EH (cell line): ENCODE measurements at places on chromosomes 3 and 15.
A peak's percentile ranks its signal among the peaks of the same experiment; 100 is the strongest.

- DNase-seq = peak; percentile 24
Measured at GRCh38 chr3:113194823-113195401, 16.4 kb upstream of the BOC start.

DNA sequence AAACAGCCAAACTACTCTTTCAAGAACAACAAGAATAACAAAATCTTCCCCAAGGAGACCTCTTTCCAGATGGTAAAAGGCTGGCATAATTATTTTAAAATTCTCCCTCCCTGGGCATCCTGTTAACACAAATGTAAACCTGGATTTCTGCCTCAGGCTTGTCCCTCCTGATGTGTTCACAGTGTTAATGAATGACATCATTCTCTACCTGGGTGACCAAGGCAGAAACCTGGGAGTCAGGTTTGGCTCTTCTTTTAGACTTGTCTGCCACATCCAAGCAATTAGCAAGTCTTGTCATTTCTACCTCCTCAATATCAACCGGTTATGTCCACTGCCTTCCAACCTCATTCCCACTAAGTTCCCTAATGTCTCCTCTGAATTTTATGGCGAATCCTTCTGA lies 368.7 kb upstream of the TBL1XR1 start:
- no peak for DNase-seq

GRCh38 chr15:95655089-95655607 lies 675.4 kb upstream of the NR2F2 start:
- peak; percentile 58 for DNase-seq

DNA sequence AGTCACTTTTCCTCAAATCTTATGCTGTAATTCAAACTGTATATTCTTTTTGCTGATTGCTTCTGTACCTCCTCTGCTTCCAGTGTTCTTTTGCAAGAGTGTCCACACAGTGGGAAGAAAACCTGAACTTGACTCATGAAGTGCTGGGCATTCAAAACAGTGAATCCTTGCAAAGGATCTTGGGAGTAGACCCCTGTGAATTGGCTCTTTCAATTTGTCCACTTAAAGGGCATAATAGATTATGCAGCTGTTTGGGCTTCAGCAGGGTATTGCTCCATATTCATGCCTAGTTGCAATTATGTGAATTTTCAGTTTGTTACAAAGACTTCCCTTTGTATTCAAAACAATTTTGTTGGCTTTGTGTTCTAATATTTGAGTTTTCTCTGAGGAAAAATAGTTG lies 11.4 kb downstream of the ZFAND6 start:
- peak; percentile 38 for DNase-seq

- DNase-seq = peak; percentile 64
Measured at GRCh38 chr3:52070724-52071621, 14.6 kb upstream of the DUSP7 start.

DNA sequence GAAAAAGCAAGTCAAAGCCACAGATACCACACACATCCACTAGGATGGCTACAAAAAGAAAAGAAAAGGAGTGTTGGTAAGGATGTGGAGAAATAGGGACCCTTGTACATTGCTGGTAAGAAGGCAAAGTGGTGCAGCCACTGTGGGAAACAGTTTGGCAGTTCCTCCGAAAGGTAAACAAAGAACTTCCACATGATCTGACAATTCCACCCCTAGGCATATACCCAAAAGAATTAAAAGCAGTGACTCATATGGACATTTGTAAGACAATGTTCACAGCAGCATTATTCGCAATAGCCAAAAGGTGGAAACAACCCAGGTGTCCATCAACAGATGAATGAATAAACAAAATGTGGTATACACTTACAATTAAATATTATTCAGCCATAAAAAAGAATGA lies 22.2 kb upstream of the GMPPB start:
- peak; percentile 69 for DNase-seq

DNA sequence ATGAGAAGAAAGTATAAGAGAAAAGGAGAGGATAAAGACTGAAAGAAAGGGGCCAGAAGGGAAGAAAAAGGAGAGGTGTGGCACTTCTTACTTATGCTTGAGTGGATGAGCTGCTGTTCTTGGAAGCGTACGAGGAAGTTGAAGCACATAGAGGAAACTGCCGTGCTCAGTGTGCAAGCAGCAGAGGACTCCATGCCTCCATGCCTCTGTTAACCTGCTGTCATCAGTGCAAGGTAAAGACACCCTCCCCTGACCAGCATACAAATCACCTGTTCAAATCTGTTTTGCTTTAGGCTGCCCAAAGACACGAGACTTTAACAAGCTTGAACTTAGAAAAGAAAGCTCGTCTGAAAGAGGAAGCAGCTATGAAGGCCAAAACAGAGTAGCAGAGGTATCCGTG lies 6.4 kb downstream of the WDR5B start:
- no peak for DNase-seq

GRCh38 chr3:133840055-133840737 lies 34.6 kb downstream of the SRPRB start:
- no peak for DNase-seq

- no peak for DNase-seq
Measured at GRCh38 chr3:152193673-152194267, 75.0 kb upstream of the MBNL1 start.

- DNase-seq = peak; percentile 80
Measured at GRCh38 chr3:169771497-169772304, 1.5 kb upstream of the MYNN start.

DNA sequence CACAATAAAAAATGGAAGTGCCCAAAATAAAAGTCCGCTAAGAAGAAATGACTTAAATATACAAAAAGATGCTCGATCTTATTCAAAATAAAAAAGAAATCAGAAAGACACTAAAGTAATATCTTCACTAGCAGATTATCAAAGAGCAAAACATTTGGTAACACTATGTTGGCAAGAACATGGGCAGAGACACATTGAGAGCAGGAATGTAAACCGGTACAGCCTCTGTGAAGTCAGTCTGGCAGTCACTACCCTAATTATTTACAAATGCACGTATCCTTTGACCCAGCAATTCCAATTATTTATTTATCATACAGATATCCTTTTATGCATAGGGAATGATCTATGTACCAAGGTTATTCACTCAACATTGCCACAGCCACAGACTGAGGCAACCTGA lies 34.5 kb downstream of the TBL1XR1 start:
- DNase-seq = no peak

- no peak for DNase-seq
Measured at GRCh38 chr15:73325191-73325861, 43.4 kb downstream of the HCN4 start.

DNA sequence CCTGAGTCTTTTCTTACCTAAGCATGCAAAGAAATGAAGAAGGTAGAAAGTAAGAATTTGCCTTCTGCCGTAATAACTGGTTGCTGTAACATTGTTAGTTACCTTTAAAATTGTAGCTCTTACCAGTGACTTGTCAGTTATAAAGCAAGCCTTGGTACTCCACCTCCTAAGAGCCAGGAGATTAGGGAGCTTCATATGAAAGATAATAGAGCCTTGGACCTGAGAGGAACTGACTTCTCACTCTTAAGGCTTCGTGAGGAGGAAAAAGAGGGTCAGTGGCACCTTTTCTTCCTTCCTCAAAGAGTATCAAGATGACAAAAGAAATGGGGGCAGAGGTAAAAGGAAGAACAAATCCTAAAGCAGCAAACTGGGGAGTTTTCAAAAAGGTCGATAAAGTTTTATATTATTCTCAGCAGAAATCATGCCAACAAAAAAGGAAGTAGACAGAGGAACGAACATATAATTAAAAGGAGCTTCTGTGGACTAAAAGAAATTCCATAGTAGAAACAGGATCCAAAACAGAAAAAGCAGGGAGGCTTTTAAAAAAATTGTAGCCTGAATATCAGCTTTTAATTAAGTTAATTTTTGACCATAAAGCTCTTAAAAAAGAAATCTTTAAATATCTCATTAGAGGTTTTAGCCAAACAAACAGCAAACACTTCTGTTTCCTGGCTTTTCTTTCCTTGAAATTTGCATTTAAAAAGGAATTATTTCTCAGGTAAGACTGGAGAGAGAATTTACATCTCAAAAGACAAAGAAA lies 847.1 kb upstream of the ALCAM start:
- no peak for DNase-seq

DNA sequence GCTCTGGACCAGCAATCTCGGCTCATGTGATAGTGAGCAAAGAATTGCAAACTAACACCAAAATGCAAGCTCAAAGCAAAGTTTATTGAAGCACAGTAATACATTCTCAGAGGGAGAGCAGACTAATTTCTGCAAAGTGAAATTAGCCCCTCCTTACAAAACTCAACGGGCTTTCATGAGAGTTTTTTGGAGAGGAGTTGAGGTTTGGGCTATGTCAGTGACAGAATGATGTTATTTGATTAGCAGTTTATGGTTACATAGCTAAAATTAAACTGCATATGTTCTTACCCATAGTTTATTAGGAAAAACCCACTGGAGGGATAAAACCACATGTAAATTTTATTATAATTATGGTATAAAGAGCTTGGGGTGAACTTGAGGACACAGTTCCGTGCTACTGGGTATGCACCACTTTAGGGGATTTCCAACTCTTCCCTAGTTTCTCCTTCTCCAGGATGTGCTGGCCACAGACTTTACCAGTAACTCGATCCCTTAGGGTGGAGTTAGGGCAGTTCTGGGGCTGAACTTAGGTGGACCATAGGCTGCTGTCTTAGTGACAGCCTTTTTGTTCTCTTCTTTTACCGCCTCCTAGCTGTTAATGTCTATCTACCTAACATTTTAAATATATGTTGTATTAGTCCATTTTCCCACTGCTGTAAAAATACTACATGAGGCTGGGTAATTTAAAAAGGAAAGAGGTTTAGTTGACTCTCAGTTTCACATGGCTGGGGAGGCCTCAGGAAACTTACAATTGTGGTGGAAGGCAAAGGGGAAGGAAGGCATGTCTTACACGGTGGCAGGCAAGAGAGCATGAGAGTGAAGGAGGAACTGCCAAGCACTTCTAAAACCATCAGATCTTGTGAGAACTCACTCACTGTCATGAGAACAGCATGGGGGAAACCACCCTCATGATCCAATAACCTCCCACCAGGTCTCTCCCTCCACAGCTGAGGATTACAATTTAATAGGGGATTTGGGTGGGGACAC lies 8.9 kb upstream of the AADACL2 start:
- peak; percentile 31 for DNase-seq

- DNase-seq = peak; percentile 35
Measured at GRCh38 chr3:71478568-71478967, 105.0 kb downstream of the FOXP1 start.

- no peak for DNase-seq
Measured at GRCh38 chr3:7854721-7855120, 646.9 kb upstream of the LMCD1 start.

DNA sequence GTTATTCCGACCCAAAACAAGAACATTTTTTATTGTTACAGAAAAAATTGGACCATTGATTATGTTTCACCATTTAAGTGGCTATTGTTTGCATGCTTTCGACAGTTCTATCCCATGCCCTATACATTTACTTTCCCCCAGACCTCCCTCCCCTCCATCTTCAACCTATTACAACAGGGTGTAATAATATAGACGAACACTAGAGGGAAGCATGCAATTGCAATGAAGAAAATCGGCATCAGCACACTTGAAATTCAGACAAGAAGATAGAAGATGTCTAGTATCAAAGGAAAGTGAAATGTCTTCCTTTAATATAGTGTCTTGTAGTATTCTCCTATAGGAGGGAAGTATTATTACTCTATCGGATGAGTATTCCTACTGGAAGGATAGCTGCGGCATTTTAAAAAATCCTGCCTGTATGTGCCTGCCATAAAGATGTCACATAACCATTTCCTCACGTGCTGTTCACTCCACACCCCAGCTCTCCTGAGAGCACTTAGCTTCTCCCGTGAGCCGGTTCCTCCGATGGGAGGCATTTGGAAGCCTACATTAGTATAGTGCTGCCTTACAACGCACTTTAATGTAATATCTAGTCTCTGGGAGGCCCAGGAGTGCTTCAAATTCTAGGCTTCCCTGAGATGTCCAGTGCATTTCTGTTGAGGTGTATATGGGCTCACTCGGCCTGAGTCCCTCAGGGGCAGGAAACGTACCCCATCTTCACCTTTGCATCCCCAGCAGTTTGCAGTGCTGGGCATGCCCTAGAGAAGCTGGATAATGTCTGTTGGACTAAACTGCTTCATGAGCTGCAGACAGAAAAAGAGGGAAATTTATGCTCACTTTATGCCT lies 17.8 kb upstream of the ERICH6 start:
- peak; percentile 65 for DNase-seq

DNA sequence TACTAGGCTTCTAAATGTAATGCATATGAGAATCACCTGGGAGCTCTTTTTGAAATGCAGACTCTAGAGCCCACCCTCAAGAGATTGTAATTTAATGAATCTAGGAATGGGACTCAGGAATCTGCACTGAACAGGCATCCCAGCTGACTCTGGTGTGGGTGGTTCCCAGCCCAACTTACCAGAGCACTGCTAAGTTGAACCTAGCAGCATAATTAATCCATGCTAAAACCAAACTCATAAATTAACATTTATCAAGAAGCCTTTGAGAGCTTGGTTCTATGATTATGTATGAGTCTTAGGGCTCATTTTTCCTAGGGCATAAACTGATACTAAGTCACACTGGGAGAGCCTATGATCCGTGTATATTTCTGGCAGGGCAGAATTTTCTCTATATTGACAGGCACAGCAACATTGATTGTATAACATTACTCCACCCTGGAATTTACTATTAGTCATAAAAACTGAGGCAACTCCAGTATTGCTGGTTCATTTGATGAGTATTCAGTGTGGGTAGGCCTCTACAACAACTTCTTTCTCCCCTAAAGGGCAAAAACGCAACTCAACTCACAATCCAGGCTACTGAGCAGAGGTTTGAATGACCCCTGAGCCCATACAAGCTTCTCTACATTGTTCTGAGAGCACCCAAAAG lies 10.7 kb upstream of the CSTA start:
- DNase-seq = no peak

- DNase-seq = no peak
Measured at GRCh38 chr3:188000361-188000861, 153.5 kb upstream of the LPP start.

DNA sequence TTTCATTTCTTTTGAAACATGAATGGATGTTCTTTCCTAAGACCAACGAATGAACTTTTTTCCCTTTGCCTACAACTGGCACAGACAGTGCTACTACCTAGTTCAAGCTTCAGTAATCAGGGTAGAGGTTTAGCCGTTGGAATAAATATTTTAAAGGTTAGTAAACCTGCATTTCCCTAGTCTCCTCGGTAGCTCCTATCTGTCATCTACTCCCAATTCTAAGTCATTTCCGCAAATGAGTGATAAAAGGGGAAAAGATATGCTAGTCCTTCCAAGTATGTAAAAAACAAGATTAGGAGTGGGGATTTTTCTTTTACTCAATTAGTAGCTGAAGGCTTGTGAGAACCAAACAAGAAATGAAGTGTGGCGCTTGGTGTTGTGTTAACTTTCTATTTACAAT lies 15.2 kb downstream of the SLTM start:
- DNase-seq = peak; percentile 50

DNA sequence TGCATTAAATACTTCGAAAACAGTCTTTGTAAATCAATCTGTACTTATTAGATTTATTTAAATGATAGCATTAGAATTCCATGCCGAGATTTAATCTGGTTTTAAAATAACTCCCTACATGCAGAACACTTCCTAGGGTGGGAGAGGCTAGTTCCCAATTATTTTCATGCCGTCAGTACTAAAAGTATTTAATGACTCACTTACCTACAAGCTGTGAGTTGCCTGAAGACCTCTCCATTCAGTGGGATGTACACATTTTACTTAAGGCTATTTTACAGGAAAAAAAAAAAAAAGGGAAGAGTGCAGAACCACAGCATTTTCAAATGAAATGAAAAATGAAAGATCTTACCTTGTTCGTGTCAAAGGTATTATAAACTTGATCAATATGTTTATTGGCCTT lies 469 bp downstream of the GUCA1C start:
- no peak for DNase-seq
